ENCODE measurements at places on chromosomes 13 and 19. TPM values are rescaled to one million over a fixed set of nuclear protein-coding genes. Genes with fewer than 3 reads are reported as not detected.

Gene SPHK2
- 15.2 TPM for total RNA-seq

Gene SOX1
- total RNA-seq, result not detected

Gene ZNF235
- total RNA-seq, result 10.0 TPM

Gene TMC4
- total RNA-seq, result 1.3 TPM

Gene NLRP12
- total RNA-seq, result 0.77 TPM

Gene RAB3A
- total RNA-seq, result 2.2 TPM

All from pericardium fibroblast (primary cell).